ENCODE measurements at places on chromosomes 7 and 10. TPM values are rescaled to one million over a fixed set of nuclear protein-coding genes. Genes with fewer than 3 reads are reported as not detected.

Gene MOGAT3
- polyA plus RNA-seq = 72.1 TPM

GRCh38 chr7:151330661-151331060, 11.0 kb upstream of the NUB1 start:
- no peaks in the 10 kb centered on the region for H3K4me1 ChIP-seq
- H3K4me3 ChIP-seq = no peak overlapping the region
- no peak for DNase-seq

Gene GNAI1
- polyA plus RNA-seq = 25.4 TPM

- no peaks in the 10 kb centered on the region for H3K4me1 ChIP-seq
- H3K27me3 ChIP-seq = no peaks in the 10 kb centered on the region
- no peak overlapping the region for H3K4me3 ChIP-seq
- no peak overlapping the region for H3K27ac ChIP-seq
- H3K36me3 ChIP-seq = no peaks in the 10 kb centered on the region
Measured at GRCh38 chr10:63798599-63799498, 277.6 kb downstream of the REEP3 start.

DNA sequence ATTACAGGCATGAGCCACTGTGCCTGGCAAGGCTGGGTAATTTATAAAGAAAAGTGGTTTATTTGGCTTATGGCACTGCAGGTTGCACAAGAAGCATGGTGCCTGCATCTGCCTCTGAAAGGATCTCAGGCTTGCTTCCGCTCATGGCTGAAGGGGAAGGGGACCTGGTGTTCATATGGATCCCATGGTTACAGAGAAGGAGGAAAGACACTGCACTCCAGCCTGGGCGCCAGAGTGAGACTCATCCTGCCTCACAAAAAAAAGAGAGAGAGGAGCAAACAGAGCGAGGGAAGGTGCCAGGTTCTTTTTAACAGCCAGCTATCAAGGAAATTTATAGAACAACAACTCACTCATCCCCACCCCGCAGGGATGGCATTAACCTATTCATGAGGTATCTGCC, 36.2 kb downstream of the HIP1 start:
- H3K27ac ChIP-seq = no peak overlapping the region
- no peaks in the 10 kb centered on the region for H3K36me3 ChIP-seq
- no peak for DNase-seq
- H3K27me3 ChIP-seq = no peaks in the 10 kb centered on the region
- H3K4me3 ChIP-seq = no peak overlapping the region

Gene GALNT11
- polyA plus RNA-seq = 39.0 TPM

DNA sequence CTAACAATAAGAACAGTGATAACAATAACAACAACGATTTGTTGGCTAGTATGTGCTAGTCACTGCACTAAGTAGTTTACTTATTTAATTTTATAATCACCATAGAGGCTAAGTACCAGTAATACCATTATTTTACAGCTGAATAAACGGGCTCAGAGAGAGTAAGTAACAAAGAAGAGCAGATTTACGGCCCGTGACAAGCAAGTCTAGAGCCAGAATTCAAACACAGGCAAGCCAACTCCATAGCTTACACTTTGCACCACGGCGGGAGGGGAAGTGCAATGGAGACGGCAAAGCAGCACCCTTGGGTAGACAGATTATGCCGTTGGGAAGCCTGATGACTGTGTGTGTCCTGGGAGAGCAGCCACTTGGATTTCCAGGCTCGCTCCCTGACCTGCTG, 1.2 kb upstream of the OR6V1 start:
- H3K4me1 ChIP-seq = peaks cover 21% of the 10 kb centered on the region
- DNase-seq = no peak
- no peak overlapping the region for H3K27ac ChIP-seq
- no peak overlapping the region for H3K4me3 ChIP-seq
- no peaks in the 10 kb centered on the region for H3K36me3 ChIP-seq

DNA sequence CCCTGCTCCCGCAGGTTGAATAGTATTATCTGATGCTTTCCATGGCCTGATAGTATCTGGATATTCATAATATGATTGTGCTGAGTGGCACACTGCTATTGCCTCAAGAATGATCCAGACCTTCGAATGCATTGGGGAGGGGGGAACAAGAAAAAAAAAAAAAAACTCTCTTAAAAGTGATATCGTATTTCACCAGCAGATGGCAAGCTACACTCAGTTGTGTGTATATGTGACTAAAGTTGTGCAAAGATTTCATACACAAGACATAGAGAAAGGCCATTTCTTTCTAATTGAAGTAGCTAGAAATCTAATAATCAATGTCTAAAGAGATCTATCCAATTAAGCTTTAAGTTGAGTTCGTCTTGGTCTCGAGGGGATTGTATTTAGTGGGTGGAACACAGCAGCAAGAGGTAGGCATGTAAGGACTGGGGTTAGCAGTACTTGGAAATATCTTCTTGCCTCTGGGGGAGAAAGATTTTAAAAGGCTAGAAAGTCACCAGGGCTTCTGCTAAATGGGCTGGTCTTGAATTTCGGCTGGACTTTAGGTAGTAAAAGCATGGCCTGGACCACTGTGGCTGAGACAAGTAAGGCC, 15.3 kb downstream of the SFRP4 start:
- peak; percentile 31 for DNase-seq
- no peaks in the 10 kb centered on the region for H3K36me3 ChIP-seq
- H3K27me3 ChIP-seq = no peaks in the 10 kb centered on the region
- no peak overlapping the region for H3K4me3 ChIP-seq

DNA sequence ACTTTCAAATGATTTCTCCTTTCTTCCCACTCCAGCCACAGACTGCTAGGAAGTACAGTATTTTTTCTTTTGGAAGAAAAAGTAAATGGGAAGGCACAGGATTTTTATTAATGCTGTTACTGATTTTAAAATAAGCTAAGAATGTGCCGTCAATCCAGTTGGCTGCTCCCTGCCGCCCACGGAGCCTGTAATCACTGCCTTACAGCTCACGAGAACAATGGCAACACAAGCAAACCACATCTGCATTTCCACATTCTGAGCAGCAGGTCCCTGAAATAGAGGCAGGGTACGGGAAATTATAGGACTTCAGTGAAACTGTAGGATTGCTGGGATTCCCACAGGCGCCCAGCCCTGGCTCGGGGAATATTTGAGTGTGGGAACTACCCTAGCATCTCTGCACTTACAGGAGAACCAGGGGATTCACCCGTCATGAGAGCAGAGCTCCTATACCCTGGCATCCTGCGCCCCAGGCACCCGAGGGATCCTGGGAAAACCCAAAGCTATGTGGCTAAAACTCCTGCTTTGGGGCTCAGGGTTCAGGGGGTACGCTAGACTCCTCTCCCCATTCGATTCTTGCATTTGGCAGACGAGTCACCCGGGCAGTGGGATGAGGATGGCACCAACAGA, 72.9 kb upstream of the TNS3 start:
- no peak overlapping the region for H3K27ac ChIP-seq
- no peak for DNase-seq
- H3K4me1 ChIP-seq = no peaks in the 10 kb centered on the region
- H3K27me3 ChIP-seq = no peaks in the 10 kb centered on the region

- no peak overlapping the region for H3K4me3 ChIP-seq
- peaks cover 2% of the 10 kb centered on the region for H3K27me3 ChIP-seq
- H3K36me3 ChIP-seq = no peaks in the 10 kb centered on the region
- DNase-seq = peak; percentile 9
Measured at GRCh38 chr10:6678211-6678803, 98.2 kb upstream of the PRKCQ start.

DNA sequence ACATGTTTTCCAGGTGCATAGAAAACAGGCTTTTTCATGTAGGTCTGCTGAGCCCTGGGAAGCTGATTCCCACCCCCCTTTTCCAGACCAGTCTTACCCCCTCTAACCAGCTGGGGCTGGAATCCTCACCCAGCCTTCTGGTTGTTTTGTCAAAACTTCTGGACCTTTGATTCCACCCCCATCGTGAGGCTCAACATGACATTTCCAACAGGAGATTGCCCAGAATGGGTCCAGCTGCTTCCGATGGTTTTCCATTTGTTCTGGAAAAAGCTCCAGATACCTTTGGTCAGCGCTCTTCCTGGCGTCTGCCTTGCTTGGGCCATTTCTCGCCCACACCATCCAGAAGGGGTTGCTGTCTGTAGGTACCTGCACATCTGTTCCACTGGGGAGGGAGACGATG, 41.5 kb downstream of the MINDY4 start:
- no peak for DNase-seq
- no peak overlapping the region for H3K4me3 ChIP-seq
- H3K4me1 ChIP-seq = no peaks in the 10 kb centered on the region
- H3K36me3 ChIP-seq = peaks cover 3% of the 10 kb centered on the region
- no peak overlapping the region for H3K27ac ChIP-seq
- no peaks in the 10 kb centered on the region for H3K27me3 ChIP-seq

Gene PRLHR
- polyA plus RNA-seq = 1.1 TPM

- H3K36me3 ChIP-seq = peaks cover 28% of the 10 kb centered on the region
- no peaks in the 10 kb centered on the region for H3K27me3 ChIP-seq
Measured at GRCh38 chr10:101538446-101538845, 49.6 kb downstream of the POLL start.

Gene GLUD1
- 142 TPM for polyA plus RNA-seq

GRCh38 chr7:18916826-18917225, 200.6 kb downstream of the TWIST1 start:
- H3K27me3 ChIP-seq = no peaks in the 10 kb centered on the region
- DNase-seq = no peak
- H3K27ac ChIP-seq = no peak overlapping the region
- H3K4me3 ChIP-seq = no peak overlapping the region
- no peaks in the 10 kb centered on the region for H3K36me3 ChIP-seq

GRCh38 chr10:121316432-121316831, 281.8 kb downstream of the FGFR2 start:
- no peaks in the 10 kb centered on the region for H3K4me1 ChIP-seq
- H3K4me3 ChIP-seq = no peak overlapping the region
- no peak for DNase-seq
- H3K27me3 ChIP-seq = no peaks in the 10 kb centered on the region

DNA sequence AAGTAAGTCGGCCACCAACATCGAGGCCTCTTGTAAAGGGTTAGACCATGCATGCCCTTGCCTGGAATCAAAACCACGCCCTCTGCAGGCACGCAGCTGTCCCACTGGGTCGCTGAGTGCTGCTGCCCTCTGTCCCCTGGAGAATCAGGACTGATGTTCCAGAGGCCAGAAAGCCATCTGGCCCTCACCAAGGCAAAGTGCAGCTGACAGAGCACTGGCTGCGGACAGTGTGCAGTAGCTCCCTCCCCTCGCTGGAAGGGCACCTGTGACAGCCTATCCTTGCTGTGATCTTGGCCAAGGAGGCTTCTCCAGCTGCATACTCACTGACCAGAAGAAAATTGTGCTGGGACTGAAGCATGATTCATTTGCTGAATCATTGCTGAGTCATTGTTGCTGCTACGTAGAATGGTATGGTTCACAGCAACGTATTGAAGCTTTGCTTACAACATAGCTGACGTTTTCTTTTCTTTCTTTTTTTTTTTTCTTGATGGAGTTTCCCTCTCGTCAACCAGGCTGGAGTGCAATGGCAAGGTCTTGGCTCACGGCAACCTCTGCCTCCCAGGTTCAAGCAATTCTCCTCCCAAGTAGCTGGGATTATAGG, 30.4 kb downstream of the DDC start:
- peaks cover 40% of the 10 kb centered on the region for H3K4me1 ChIP-seq
- peaks cover 47% of the 10 kb centered on the region for H3K36me3 ChIP-seq
- no peaks in the 10 kb centered on the region for H3K27me3 ChIP-seq
- H3K4me3 ChIP-seq = no peak overlapping the region
- peak overlapping the region; percentile 86 for H3K27ac ChIP-seq

- no peaks in the 10 kb centered on the region for H3K36me3 ChIP-seq
- H3K4me3 ChIP-seq = no peak overlapping the region
- H3K4me1 ChIP-seq = no peaks in the 10 kb centered on the region
- no peak overlapping the region for H3K27ac ChIP-seq
Measured at GRCh38 chr10:70549962-70550458, 52.5 kb downstream of the PRF1 start.
